ENCODE measurements at places on chromosomes 16 and 17.

- no peak for DNase-seq
Measured at GRCh38 chr17:39277110-39277509, 51.4 kb upstream of the STAC2 start.

DNA sequence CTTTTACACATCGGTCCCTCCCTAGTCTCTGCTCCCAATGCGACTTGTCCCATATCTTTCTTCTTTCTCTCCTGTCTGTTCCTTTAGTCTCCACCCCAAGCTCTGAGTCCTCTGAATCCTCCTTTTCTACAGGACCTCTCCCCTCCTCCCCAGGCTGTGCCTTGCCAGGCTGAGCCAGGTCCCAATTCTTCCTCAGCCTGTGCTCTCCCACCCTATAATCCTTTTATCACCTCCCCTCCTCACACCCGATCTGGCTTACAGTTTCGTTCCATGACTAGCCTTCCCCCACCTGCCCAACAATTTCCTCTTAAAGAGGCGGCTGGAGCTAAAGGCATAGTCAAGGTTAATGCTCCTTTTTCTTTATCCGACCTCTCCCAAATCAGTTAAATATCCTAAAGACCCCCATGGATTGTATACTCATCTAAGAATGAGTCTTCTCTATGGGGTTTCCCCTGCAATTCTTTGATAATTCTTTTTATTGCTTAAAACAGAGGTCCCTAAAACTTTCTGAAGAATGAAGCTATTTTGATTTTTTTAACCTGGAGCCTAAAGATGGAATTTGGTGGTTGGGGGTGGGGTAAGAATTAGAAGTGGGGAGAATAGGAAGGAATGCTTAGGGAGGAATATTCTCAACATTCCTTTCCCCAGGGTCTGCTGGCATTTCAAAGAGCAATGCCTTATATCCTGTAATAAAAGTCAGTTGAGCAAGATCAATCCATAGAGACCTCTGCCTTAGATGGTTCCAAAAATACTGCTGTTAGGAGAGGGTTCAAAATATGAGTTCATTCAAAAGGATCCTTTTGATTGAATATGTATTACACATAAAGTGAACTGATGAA, 102.8 kb downstream of the MYO1D start:
- DNase-seq: no peak

- no peak for DNase-seq
Measured at GRCh38 chr17:8140065-8141029, 11.9 kb downstream of the PER1 start.

DNA sequence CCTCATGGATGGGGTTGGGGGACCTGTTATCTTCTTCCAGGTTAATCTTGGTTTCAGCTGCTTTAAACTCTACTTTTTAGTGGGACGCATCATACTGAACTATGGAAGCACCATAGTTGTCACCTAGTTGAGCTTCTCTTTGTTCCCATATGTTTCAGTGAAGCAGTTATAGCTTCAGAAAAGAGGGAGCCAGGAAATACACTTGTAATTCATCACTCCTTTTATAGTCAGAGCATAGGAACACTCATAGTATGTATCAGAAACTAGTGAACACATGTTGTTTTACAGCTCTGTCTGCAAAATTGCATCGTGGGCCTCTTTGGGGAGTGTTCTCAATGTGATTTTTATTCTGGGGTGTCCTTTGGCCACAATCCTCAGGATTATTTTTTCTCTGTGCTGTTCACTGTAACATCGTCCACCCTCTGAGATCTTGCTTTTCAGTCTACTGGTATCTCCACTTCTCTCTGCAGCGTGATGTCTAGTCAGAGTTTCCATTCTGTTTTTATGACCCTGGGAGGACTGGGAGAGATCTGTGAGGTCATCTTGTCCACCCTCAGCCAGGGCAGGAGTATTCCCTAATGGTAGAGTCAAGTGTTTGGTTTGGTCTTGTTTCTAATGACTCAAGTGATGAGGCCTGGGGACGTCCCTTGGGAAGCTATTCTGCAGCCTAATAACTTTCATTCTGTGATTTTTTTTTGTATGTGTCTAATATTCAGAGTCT, 585.4 kb downstream of the WWOX start:
- no peak for DNase-seq
